LHCN-M2 (cell line): ENCODE measurements at places on chromosomes 16 and 17. TPM values are rescaled to one million over a fixed set of nuclear protein-coding genes. Genes with fewer than 3 reads are reported as not detected.

DNA sequence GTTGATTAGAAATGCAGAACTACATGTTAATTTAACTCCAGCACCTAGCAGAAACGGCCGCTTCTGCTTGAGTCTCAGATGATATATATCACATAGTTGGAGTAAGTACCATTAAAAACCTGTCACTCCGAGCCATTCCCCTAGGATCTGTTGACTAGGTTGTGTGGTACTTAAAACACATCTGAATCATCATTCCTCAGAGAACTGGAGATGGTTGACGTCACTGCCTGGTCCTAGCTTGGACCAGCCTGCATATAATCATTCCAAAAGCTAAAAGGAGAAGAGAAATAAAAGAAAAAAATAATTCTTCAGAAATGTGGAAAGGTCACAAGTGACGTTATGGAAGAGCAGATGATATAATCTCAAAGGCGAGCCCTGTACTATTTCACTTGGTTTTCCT, 31.3 kb upstream of the RASL10B start:
- DNase-seq: peak; percentile 38

- DNase-seq: no peak
These were observed 578.8 kb downstream of the CDH11 start for GRCh38 chr16:64543031-64543430.

DNA sequence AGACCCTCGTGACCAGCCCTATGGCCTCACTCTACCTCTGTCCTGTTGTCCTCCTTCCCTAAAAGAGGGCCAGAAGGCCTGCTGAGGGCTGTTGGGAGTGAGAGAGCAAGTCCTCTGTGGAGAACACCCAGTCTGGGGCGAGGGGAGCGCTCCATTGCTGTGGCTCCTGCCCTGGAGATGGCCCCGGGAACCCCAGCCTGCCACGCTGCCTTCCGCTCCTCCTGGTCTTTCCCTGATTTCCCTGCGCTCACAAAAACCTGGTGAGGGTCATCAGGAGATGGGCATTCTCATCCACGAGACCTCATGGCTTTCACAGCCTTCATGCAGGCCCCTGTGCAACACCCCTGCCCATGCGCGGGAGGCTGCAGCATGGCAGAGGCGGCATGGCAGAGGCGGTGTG, 21.2 kb downstream of the DRC3 start:
- no peak for DNase-seq

GRCh38 chr17:83198366-83199341, 119.2 kb downstream of the METRNL start:
- no peak for DNase-seq

GRCh38 chr17:38605411-38605840, 326 bp downstream of the SRCIN1 start:
- no peak for DNase-seq

DNA sequence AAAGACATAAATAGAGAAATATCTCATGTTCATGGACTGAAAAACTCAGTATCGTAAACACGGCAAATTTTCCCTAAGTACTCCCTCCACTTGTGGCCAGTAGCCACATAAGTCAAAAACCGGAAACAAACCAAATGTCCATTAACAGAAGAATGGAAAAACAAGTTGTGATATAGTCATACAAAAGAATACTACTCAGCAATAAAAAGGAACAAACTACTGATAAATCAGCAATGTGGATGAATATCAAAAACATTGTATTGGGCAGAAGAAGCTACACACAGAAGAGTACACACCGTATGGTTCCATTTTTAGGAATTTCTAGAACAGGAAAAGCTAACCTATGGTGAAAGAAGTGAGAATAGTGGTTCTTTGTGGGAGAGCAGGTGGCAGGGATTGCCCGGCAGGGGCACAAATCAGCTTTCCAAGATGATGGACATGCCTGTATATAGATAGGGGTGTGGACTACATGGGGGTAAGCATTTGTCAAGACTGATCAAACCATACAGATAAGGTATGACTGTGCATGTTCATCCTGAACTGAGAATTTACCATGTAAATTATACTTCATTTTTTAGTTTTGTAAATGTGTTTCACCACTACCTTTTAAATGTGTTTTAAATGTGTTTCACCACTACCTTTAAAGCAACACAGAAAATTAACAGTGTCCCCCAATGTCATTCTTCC, 172.8 kb upstream of the CDH5 start:
- no peak for DNase-seq

DNA sequence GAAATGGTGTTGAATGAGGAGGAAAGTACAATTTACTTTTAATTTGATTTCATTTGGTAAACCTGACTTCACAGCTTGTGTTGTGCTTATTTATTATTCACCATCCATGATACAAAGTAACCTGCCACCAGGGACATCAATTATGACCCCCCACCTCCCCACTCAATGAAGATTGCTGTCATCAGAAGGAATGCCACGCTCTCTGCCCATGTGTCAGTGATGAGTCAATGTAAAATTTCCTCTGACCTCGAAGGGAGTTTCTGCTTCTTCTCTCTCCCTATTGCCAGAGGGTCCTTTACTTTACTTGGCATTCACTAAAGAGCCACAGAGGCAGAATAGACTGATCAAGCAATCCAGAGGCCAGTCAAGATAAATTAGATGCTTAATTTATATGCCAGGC, 759.7 kb downstream of the CDH11 start:
- DNase-seq: peak; percentile 58

GRCh38 chr17:45230410-45230786, 8.7 kb downstream of the FMNL1 start:
- DNase-seq: no peak

DNA sequence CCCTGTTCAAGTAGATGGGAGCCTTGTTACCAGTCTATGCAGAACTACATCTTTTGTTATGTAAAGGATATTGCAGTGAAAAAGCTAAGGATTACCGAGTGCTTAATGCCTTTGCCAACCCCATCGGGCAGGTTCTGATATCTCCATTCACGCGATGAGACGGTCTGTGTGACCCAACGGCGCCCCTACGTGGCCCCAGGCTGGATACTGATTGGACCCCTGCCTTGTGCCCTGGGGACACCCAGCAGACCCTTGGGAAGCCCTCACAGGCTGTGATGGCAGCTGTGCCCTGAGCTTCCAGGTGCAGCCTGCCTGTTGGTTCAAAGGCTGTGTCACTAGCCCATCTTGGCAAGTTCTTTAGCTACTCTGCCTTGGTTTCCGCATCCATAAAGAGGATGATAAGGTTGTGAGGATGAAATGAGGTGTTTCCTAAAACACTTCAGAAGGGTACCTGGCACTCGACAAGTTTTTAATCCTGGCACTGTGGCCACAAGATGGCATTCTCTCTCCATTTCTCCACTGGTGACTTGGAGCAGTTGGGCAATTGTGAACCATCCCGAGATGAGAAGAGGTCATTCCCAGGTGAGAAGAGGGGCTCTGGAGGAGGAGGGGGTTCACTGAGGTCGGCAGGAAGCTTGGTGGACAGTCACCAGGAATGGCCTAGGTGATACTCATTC, 33.6 kb downstream of the HAPSTR1 start:
- no peak for DNase-seq

GRCh38 chr16:11098601-11099390, 154.4 kb downstream of the CLEC16A start:
- DNase-seq: no peak

DNA sequence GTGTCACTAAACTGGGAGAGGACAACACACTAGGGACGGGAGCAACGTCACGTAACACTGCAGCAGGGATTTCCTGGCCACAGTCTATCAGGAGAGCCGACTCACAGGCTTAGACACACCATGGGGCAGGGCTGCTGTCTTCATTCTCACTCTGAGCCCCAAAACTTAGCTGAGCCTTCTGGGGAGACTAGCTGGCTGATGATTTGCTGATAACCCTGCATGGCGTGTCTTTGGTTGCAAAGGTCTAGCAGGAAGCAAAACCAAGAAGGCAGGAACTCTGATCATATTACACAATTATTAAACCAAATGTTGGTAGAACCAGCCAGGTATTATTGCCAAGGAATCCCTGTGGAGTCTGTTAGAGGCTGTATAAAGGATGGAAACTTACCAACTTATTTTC, 345.0 kb downstream of the SLC39A11 start:
- DNase-seq: no peak

DNA sequence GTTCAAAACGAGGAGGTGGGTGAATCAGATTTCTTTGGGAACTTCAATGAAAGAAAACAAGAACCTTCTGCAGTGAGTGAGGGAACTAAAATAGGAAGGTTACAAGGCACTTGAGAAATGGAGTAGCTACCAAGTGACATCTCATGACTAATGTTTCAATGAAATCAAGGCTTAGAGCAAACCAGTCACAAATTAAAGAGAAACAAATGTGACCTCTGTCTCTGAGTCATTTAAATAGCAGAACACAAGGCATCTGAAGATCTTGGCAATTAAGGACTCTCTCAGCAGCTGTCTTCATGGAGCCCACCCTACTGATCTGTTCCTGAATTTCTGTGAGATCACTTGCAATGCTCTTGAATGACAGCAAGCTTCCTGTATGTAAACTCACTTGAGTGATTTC, 109.5 kb downstream of the CDH11 start:
- peak; percentile 72 for DNase-seq

- no peak for DNase-seq
These were observed 15.0 kb upstream of the SRCIN1 start for GRCh38 chr17:38620551-38621277.

NPIPA7 gene
- 1.1 and 13.0 TPM in 2 replicates for total RNA-seq

HLF gene
- 0.26 and 0.29 TPM in 2 replicates for total RNA-seq

DHRS7C gene
- total RNA-seq: not detected in 2 replicates

ENO3 gene
- 5.2 and 7.9 TPM in 2 replicates for total RNA-seq
